ENCODE measurements at places on chromosomes 12 and 14. TPM values are rescaled to one million over a fixed set of nuclear protein-coding genes. Genes with fewer than 3 reads are reported as not detected.

TAS2R42 gene
- polyA plus RNA-seq = 0.39 TPM

DNA sequence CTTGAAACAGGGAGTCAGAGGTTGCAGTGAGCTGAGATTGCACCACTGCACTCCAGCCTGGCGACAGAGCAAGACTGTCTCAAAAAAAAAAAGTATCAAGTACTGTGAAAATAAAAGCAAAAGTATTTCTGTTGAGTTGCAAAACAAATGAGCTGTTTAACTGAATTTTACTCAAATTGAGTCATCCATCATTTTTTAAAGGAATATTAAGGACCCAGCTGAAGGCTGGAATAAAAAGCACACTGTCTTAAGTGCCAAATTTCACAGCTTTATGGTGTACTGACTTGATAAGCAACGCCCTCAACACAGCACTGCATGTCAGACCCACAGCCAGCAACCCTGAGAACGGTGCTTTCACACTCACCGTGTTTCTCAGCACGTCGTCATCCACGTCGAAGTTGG lies 57.9 kb downstream of the AMN start:
- H3K27ac ChIP-seq = no peak overlapping the region
- no peaks in the 10 kb centered on the region for H3K27me3 ChIP-seq
- H3K4me1 ChIP-seq = no peaks in the 10 kb centered on the region
- no peaks in the 10 kb centered on the region for H3K36me3 ChIP-seq
- H3K4me3 ChIP-seq = no peak overlapping the region

DNA sequence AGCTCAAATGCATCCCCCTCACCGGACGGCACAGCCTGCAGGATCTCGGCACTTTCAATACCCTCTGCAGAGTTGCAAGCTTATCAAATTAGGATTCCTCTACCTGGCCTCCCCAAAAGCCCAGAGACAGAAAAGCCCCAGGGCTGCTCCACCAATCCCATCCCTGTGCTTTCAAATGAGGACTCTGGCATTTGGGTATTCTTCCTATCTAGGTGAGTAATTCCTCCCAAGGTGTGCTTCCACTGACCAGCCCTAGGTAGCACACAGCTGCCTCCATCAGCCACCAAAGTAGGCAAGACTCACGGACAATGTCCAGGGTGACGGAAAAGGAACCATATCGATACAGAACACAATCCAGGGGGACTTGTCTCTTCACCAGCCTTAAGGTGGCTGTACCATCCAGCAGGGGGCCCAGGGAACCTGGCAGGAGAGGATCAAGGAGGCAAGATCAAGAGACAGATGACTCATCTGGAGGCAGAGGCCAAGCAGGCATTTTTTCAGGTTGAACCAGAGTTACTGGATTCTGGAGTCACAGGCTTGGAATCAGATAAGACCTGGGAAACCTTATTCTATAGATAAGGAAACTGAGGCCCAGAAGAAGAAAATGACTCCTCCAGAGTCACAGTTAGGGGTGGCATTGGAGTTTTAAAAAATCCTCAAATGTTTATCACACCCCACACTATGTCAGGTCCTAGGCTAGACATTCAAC lies 9.9 kb downstream of the PMEL start:
- peak; percentile 84 for DNase-seq
- H3K27ac ChIP-seq = peak overlapping the region; percentile 38
- H3K4me1 ChIP-seq = peaks cover 18% of the 10 kb centered on the region
- no peak overlapping the region for H3K4me3 ChIP-seq

DNA sequence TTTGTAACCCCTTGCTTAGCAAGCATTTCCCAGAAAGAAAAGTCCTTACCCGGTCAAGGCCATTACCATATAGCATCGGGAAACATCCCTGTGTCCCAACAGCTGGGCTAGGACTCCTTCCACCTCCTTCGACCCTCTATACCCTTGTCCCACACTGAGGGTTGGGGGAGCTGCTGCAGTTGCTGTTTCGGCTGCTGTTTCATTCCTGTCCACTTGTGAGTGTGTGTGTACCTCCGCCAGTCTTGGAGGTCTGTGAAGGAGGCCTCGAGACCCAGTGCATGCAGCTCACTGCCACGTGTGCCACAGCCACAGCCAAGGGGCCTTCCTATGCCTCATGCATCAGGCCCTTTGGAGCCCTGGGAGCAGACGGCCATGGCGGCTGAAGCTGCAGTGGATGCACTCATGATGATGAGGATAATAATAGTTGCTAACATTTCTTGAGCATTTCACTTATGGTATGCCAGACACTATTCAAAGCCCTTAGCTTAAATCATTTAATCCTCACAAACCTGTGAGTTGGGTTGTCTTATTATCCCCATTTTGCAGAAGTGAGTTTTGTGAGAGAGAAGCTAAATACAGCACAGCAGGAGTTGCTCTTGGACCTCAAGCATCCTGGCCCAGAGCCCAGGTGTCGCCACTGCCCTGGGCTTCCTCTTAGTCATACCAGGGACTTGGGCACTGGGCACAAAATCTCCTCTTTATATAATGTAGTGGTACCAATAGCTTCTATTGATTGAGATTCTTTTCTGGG lies 156.5 kb downstream of the PRKCH start:
- H3K27me3 ChIP-seq = no peaks in the 10 kb centered on the region
- peak overlapping the region; percentile 83 for H3K27ac ChIP-seq
- no peaks in the 10 kb centered on the region for H3K36me3 ChIP-seq
- DNase-seq = no peak
- H3K4me3 ChIP-seq = no peak overlapping the region

- H3K4me1 ChIP-seq = no peaks in the 10 kb centered on the region
- no peaks in the 10 kb centered on the region for H3K27me3 ChIP-seq
- no peak overlapping the region for H3K27ac ChIP-seq
- DNase-seq = no peak
- H3K4me3 ChIP-seq = no peak overlapping the region
- no peaks in the 10 kb centered on the region for H3K36me3 ChIP-seq
Measured at GRCh38 chr14:81153187-81153586, 67.6 kb downstream of the GTF2A1 start.

DNA sequence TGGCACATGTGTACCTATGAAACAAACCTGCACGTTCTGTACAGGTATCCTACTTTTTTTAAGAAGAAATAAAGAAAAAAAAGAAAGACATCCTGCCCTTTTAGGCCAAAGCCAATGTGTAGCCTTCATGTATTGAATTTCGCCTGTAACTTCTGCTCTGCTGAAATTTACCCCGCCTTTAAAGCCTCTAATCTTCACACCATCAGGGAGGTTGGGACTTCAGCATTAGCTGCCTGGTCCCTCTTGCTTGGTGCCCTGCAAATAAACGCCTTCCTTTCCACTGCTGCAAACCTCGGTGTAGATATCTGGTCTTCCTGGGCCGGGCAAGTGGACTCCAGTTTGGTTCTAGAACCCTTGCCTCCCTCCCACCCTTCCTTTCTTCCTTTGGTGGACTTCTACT lies 2.6 kb upstream of the KRT71 start:
- no peak overlapping the region for H3K4me3 ChIP-seq
- no peaks in the 10 kb centered on the region for H3K36me3 ChIP-seq
- H3K27ac ChIP-seq = no peak overlapping the region
- H3K4me1 ChIP-seq = no peaks in the 10 kb centered on the region

DNA sequence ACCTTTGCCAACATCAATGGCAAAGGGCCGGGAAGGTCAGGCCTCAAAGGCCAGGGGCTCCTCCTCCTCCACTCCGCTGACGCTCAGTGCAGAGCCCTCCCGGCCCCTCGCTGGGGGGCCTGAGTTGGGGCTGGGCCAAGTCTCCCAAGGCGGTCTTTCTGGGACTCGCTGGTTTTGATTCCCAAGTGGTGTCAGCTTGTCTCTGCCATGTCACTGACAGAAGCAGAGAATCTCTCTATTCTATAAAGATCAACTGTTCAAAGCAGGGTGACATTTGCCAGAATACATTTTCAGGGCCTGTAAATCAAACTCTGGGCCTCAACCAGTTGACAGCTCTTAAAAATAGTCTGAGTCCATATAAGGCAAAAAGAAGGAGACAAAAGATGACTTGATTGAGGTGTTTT lies 75.9 kb downstream of the CCDC88C start:
- no peaks in the 10 kb centered on the region for H3K27me3 ChIP-seq
- H3K27ac ChIP-seq = no peak overlapping the region
- no peak for DNase-seq
- no peak overlapping the region for H3K4me3 ChIP-seq
- no peaks in the 10 kb centered on the region for H3K36me3 ChIP-seq

DNA sequence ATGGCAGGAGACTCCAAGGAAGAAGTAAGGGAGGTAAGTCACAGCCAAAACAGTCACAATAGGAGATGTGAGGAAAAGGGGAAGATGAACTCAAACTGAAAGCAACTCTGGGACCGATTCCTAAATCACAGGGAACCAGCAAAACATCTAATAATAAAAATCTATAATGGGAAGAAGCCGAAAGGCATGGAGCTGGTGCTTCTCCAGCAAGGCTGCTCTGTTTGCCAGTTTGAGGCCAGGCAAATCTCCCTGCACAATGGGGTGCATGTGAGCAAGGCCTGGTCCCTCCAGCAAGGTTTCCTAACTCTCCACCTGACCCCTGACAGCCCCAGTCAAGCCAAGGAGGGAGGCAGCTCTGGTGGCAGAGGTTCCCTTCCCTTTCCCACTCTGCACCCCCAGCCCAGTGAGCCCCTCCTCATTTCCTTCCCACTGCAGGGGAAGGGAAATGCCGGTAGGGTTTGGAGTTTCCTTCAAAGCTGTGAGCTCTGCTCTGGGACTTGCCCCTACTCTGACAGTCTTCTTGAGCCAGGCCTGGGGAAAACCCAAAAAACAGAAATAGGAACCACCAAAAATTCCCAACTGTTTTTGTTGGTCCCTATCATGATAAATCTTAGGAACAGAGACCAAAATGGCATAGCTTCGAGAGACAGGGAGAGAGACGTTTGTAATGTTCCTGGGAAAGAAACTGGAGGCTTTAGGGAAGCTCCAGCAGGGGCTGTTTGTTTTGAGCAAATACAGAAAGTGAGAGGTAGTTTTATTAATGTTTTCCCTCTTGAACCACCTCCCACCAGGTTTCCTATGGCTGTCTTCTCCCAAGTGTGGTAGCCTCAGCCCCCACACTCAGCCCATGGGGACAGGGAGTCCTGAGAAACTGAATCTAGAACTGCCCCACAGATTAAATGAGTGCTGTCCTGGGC lies 34.6 kb downstream of the FMNL3 start:
- DNase-seq = no peak
- H3K27me3 ChIP-seq = no peaks in the 10 kb centered on the region
- H3K36me3 ChIP-seq = no peaks in the 10 kb centered on the region
- H3K4me3 ChIP-seq = no peak overlapping the region
- peaks cover 23% of the 10 kb centered on the region for H3K4me1 ChIP-seq

- DNase-seq = peak; percentile 79
- no peaks in the 10 kb centered on the region for H3K27me3 ChIP-seq
- peak overlapping the region; percentile 54 for H3K4me3 ChIP-seq
- peak overlapping the region; percentile 96 for H3K27ac ChIP-seq
Measured at GRCh38 chr12:55974308-55974730, 441 bp downstream of the RAB5B start.

GRCh38 chr12:10551375-10551774 lies 45.7 kb downstream of the EIF2S3B start:
- no peaks in the 10 kb centered on the region for H3K36me3 ChIP-seq
- DNase-seq = no peak
- H3K4me3 ChIP-seq = no peak overlapping the region
- no peaks in the 10 kb centered on the region for H3K27me3 ChIP-seq
- H3K27ac ChIP-seq = no peak overlapping the region

DNA sequence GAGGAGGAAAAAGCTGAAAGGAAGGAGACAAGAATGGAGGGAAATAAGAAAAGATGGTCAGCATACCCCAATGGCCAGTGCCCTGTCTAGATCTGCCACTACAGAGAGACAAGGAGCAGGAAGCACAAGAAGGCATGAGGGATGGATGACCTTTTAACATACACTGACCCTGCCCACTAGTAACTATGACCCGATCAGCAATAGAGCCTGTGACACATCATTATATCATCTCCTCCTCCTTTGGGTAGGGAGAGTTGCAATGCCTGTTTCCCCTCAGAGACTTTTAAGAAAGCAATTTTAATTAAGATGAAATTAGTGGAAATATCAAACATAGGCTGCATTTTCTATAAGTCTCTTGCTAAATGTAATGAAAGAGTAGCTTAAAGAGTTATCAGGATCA lies 4.7 kb upstream of the SLC2A13 start:
- DNase-seq = no peak
- H3K27me3 ChIP-seq = no peaks in the 10 kb centered on the region
- H3K4me3 ChIP-seq = no peak overlapping the region

ACOT4 gene
- polyA plus RNA-seq = 2.1 TPM

DNA sequence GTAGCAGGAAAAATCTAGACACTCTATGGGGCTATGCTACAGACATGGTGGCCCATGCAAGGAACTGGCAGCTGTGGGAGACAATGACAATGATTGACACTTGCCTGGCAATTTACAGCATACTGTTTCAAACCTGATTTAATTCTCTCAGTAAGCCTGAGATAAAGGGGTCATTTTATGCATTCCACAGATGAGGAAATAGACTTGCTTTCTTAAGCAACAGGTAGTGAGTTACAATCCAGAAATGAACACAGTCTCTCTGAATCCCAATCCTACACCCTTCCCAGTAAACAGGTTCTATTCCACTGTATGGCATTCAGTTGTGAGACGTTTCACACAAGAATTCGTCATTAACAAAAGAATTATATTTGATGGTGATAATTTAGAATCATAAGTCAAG lies 15.5 kb upstream of the PCNX1 start:
- H3K4me3 ChIP-seq = no peak overlapping the region
- no peaks in the 10 kb centered on the region for H3K4me1 ChIP-seq
- no peak for DNase-seq
- no peaks in the 10 kb centered on the region for H3K36me3 ChIP-seq
- H3K27ac ChIP-seq = no peak overlapping the region

GRCh38 chr14:52069307-52070050 lies 620 bp upstream of the NID2 start:
- DNase-seq = peak; percentile 31
- peak overlapping the region; percentile 64 for H3K27ac ChIP-seq
- peak overlapping the region; percentile 73 for H3K4me3 ChIP-seq
- H3K27me3 ChIP-seq = peaks cover 29% of the 10 kb centered on the region

DNA sequence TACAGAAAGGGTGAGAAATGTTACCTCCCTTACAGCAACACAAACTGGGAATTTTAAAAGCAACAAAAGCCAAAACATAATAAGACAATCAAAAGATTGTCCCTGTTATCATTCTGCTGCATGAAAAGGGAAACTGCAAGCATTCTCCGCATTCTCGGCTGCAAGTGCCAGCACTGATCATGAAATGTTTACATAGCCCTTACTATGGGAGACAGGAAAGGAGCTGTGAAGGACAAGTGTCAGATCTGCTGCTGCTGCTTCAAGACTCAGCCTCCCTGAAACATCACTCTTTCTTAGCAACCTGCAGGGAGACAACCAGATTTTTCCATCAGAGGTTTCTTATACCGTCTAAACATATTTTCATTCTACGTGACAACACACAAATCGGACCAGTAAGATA lies 20.1 kb downstream of the DENND5B start:
- H3K27ac ChIP-seq = no peak overlapping the region
- peaks cover 7% of the 10 kb centered on the region for H3K4me1 ChIP-seq
- DNase-seq = peak; percentile 23
- no peak overlapping the region for H3K4me3 ChIP-seq
- no peaks in the 10 kb centered on the region for H3K27me3 ChIP-seq
- no peaks in the 10 kb centered on the region for H3K36me3 ChIP-seq

- no peaks in the 10 kb centered on the region for H3K27me3 ChIP-seq
- H3K36me3 ChIP-seq = no peaks in the 10 kb centered on the region
- peak overlapping the region; percentile 4 for H3K27ac ChIP-seq
- no peak overlapping the region for H3K4me3 ChIP-seq
- H3K4me1 ChIP-seq = peaks cover 9% of the 10 kb centered on the region
Measured at GRCh38 chr12:111578276-111578970, 20.7 kb downstream of the ATXN2 start.

GRCh38 chr14:34368971-34369647 lies 92.9 kb downstream of the SPTSSA start:
- H3K27me3 ChIP-seq = no peaks in the 10 kb centered on the region
- peak overlapping the region; percentile 77 for H3K27ac ChIP-seq
- no peak overlapping the region for H3K4me3 ChIP-seq
- H3K36me3 ChIP-seq = no peaks in the 10 kb centered on the region
- peaks cover 23% of the 10 kb centered on the region for H3K4me1 ChIP-seq

Data from hepatocyte (in vitro differentiated cells).